HT1080 (cell line): ENCODE measurements at places on chromosomes 16 and 17. TPM values are rescaled to one million over a fixed set of nuclear protein-coding genes. Genes with fewer than 3 reads are reported as not detected.

The TBC1D3H gene
- not detected in 2 replicates for total RNA-seq

The PLSCR3 gene
- total RNA-seq = 31.7 and 36.7 TPM in 2 replicates

The CHST4 gene
- 0.43 TPM in 1 of 2 replicates, not detected in the other for total RNA-seq

The CD300H gene
- total RNA-seq = not detected in 2 replicates

The VTN gene
- total RNA-seq = not detected in 2 replicates

The KRTAP4-5 gene
- not detected in 2 replicates for total RNA-seq

The GLIS2 gene
- 0.84 and 2.8 TPM in 2 replicates for total RNA-seq

The NME2 gene
- total RNA-seq = 903 and 1,057 TPM in 2 replicates

The SPATA32 gene
- total RNA-seq = not detected in 2 replicates

DNA sequence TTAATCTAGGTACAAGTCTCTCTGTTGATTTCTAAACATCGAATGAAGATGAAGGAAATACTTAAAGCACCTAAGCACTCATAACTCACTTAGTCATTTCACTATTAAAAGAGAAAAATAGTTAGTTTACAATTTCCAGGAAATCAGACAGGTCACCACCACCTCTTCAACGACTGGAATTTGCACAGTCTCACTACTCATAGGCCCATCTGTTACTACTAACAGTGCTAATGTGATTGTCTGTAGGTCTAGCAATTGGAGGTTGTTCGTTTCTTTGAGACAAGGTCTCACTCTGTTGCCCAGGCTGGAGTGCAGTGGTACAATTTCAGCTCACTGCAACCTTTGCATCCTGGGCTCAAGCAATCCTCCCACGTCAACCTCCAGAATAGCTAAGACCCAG is 444.6 kb downstream of the MAF start:
- no peak for DNase-seq

DNA sequence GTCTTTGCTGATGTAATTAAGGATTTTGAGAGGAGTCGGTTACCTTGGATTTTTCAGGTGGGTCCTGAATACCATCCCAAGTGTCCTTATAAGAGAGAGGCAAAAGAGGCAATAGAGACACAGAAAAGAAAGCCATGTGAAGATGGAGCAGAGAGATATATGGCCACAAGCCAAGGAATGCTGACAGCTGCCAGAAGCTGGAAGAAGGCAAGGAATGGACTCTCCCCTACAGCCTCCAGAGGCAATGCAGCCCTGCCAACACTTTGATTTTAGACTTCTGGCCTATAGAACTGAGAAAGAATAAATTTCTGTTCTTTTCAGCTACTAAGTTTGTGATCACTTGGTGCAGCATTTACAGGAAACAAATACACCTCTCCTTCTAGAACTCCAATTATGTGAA is 8.2 kb upstream of the RNFT1 start:
- DNase-seq = no peak

DNA sequence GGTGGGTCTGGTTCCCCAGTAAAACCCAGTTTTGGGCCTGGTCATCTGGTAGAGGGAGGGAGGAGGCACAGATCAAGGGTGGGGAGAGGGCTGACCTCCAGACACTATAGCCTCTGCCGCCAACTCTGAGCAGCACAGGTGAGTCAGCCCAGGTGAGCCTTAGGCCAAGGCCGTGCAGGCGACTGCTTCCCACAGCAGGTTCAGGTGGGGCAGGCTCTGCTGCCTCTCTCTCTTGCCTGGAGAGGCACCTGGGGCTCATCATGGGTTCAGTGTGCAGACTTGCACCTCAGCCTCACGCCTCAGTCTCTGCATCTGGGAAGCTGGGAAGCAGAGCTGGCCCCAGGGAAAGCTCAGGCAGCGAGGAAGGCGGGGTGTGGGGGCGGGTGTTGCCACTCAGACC is 37.8 kb upstream of the IL34 start:
- no peak for DNase-seq

GRCh38 chr17:80396157-80397033 is 18.6 kb upstream of the ENDOV start:
- DNase-seq = no peak

DNA sequence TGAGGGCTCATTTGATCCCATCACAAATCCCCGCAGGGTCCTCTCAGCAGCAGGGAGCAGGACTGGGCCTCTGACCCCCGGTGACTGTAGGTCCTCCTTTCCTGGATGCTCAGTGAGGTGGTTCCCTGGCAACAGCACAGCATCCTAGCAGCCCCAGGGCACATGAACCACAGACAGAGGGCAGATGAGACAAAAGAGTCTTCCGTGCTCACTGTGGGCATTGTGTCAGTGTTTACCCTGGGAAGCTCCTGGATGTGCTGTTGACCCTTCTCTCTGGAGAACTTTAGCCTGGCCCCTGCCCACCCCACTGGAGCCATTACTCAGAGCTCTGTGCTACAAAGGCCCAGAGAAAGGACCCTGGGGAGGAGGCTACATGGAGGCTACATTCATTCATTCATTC is 21.7 kb upstream of the TMEM220 start:
- no peak for DNase-seq

GRCh38 chr16:58848662-58849002 is 114.5 kb upstream of the GOT2 start:
- no peak for DNase-seq

DNA sequence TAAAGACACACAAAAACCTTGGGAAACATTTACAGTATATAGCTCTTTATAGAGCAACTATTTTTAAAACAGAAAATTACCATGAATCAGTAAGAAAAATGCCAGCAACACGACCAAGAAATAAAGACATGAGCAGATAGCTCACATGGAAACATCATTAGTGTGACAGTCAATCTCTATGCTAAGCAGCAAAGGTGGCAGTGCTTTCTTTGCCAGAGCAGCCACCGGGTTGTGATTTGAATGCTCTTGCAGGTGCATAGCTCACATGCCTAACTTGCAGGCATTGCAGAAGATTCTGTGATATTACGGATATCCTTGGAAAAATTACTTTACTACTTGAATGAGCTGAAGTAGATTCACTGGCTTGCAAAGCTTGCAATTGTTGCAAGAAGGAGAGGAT is 652.9 kb upstream of the C16orf82 start:
- DNase-seq = no peak

DNA sequence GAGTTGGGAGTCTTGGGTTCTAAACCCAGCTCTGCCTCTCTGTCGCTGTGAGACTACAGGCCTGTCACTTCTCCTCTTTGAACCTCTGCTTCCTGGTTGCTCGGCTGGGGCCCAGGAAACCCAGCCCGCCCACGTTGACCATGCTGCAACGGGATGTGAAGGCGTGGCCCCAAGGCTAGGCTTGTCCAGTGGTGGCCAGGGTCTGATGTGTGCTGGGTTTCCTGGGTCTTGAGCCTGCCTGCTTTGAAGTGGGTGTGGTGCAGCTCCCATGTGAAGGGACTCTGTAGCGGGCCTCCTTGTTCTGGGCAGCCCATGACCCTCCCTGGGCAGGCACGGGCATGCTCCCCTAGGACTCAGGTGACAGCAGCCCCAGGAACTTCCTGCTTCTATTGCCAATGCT is 82.3 kb downstream of the SDR42E1 start:
- no peak for DNase-seq

DNA sequence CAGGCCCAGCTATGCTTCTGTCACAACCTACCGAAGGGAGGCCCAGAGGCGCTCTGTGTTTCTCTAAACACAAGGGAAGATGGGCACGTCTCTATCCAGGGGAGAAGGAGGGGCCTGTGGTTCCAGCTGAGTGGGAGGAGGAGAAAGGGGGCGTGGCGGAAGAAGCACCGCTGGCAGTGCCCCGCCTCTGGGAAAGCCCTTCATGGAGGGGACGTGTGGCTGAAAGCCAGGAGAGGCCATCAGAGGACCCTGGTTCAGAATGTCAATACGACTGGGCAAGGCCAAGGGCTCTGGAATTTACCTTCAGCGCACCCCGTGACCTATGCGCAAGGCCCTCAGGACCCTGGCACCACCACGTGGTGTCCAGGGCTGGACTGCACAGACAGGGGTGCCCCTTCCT is 12.3 kb upstream of the SLC38A8 start:
- DNase-seq = no peak

DNA sequence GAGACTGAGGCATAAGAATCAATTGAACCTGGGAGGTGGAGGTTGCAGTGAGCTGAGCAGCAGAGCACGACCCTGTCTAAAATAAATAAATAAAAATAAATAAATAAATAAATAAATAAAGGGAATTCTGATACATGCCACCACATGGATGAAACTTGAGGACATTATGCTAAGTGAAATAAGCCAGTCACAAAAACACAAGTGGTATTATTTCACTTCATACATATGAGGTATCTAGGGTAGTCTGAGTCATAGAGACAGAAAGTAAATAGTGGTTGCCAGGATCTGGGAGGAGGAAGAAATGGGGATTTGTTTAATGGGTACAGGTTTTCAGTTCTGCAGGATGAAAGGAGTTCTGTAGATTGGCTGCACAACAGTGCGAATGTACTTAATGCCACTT is 16.3 kb downstream of the PIPOX start:
- DNase-seq = peak; percentile 67

- DNase-seq = peak; percentile 42
Measured at GRCh38 chr16:8887952-8888560, 5.9 kb downstream of the LITAFD start.

DNA sequence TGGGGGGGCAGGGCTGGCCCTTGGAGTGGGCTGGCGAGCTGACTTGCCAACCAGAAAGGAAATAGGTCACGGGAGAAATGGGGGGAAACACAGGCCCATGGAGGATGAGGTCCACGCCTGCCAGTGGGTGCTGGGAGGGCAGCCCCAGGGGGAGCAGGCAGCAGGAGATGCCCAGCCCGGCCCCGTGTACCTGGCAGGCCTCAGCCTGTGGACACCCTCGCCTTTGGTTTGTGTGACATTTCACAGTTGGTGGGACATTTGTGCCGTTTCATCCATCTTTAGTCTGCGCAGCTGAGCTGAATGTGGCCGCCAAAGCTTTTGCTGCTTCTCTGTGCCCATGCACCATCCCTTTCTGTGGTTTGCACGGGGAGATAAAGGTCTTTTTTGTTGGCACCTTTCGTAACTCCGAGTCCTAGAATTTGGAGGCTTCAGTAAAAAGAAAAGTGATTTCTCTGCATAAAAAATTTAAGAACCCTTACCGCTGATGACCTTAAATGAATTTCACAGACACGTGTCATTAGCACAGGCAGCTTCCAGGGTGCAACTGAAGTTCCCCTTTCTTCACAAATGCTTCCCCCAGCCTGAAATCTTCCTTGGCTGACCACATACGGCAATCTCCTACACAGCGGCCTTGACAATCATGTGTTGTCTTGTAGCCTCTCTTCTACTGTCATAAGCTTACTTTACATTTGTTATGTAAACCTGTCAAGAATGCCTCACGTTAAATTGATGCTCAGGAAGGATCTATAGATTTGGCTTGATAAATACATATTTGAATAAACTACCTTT is 193.6 kb downstream of the RPTOR start:
- DNase-seq = no peak

DNA sequence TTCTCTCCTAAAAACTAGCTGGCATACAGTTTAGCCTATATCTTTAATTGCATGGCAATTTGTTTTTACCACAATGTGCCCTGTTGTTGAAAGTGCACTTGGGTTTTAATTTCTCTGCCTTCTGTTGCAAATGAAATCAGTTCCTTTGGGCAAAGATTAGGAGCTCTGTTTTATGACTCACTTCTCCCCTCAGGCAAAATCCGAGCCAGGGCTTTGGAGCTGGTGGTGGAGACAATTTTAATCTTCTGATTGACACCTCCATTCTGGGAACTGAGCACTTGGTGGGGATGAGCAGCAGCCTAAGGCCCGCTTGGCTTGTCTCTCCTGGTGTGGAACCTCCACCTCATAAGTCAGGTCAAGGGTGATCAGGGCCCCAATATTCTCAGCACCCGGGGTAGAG is 13.3 kb upstream of the MYH8 start:
- peak; percentile 9 for DNase-seq

GRCh38 chr16:86970279-86970678 is 346.9 kb downstream of the C16orf95 start:
- DNase-seq = no peak
